Ovary (tissue), 10 donors: ENCODE measurements at places on chromosomes 6 and 20. TPM values are rescaled to one million over a fixed set of nuclear protein-coding genes. Genes with fewer than 3 reads are reported as not detected.
A peak's percentile ranks its signal among the peaks of the same experiment; 100 is the strongest.

Gene MEP1A
- polyA plus RNA-seq = not detected

Gene ANKRD66
- not detected for polyA plus RNA-seq

Gene PIGU
- 61.4 TPM for polyA plus RNA-seq

Gene OPRM1
- not detected for polyA plus RNA-seq

Gene DNAH8
- polyA plus RNA-seq = 0.02 TPM

Gene ACAT2
- polyA plus RNA-seq = 56.6 TPM

Gene ANGPT4
- polyA plus RNA-seq = 3.0 TPM

Gene SYCP2L
- polyA plus RNA-seq = 0.41 TPM

Gene MUC21
- not detected for polyA plus RNA-seq

Gene PRL
- 0.08 TPM for polyA plus RNA-seq

Gene MAP3K4
- 15.6 TPM for polyA plus RNA-seq

Gene CBLN4
- polyA plus RNA-seq = 0.77 TPM

Gene PAX1
- not detected for polyA plus RNA-seq

DNA sequence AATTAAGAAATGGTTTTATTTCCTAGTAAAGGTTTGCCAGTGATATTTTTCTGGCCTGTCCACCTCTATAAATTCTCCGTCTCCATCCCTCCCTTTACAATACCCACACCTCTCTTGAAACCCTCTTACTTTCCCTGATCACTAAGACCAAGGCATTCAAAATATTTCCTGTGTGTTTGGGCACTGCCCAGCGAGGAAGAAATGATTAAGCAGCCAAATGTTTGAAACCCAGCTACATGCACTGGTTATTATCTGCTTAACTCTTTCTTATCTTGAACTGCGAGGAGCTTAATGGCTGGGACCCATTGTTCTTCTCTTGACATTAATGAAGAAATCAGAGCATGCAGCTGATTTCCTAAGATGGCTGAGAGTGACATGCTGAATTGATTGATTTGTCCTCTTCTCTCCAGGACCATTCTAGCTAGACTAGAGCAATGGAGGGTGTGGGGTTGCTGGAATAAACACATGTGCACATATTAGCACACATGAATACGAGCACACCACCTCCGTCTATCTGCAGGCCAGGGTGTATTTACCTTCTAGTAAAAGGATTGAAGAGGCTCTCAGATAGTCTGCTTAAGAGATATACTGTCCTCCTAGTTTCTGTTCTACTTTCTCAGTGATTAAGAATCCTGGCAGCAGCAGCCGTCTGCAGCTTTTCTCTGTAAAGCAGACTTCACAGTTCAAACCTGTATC, 46.1 kb upstream of the PRDM1 start:
- no peak overlapping the region for H3K27ac ChIP-seq
- DNase-seq = no peak
- H3K4me3 ChIP-seq = no peak overlapping the region
- H3K4me1 ChIP-seq = no peaks in the 10 kb centered on the region
- no peaks in the 10 kb centered on the region for H3K27me3 ChIP-seq

- no peak for DNase-seq
- peaks cover 2% of the 10 kb centered on the region for H3K4me1 ChIP-seq
- no peak overlapping the region for H3K4me3 ChIP-seq
- no peak overlapping the region for H3K27ac ChIP-seq
- no peaks in the 10 kb centered on the region for H3K36me3 ChIP-seq
These were observed 2.3 kb upstream of the SOX18 start for GRCh38 chr20:64051561-64052325.

DNA sequence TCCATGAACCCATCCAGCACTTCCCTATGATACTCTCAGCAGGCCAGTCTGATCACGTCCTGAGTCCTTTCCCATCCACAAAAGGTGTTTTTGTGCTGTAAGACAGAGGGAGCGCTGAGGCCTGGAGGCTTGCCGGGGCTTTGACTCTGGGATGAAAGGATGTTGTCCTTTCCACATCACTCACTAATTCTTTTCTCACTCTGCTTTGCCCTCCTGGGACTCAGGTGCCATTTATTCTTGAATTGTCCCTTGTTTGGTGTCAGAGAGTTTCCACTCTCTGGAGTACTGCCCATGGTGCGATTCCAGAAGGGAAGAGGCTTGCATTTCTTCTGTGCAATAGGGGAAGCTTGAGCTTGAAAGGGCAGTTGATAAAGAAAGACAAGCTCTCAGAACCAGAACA, 15.3 kb upstream of the TUBB2B start:
- no peak overlapping the region for H3K4me3 ChIP-seq
- no peak for DNase-seq
- H3K4me1 ChIP-seq = no peaks in the 10 kb centered on the region
- no peak overlapping the region for H3K27ac ChIP-seq
- no peaks in the 10 kb centered on the region for H3K36me3 ChIP-seq

- no peak overlapping the region for H3K27ac ChIP-seq
- no peak overlapping the region for H3K4me3 ChIP-seq
- DNase-seq = no peak
- H3K27me3 ChIP-seq = no peaks in the 10 kb centered on the region
- H3K4me1 ChIP-seq = no peaks in the 10 kb centered on the region
- H3K36me3 ChIP-seq = no peaks in the 10 kb centered on the region
These were observed 114.4 kb upstream of the SLC22A23 start for GRCh38 chr6:3571250-3571681.

GRCh38 chr20:9968015-9968414, 66.8 kb upstream of the ANKEF1 start:
- no peaks in the 10 kb centered on the region for H3K27me3 ChIP-seq
- DNase-seq = no peak
- H3K4me1 ChIP-seq = no peaks in the 10 kb centered on the region
- H3K4me3 ChIP-seq = no peak overlapping the region
- H3K36me3 ChIP-seq = no peaks in the 10 kb centered on the region

DNA sequence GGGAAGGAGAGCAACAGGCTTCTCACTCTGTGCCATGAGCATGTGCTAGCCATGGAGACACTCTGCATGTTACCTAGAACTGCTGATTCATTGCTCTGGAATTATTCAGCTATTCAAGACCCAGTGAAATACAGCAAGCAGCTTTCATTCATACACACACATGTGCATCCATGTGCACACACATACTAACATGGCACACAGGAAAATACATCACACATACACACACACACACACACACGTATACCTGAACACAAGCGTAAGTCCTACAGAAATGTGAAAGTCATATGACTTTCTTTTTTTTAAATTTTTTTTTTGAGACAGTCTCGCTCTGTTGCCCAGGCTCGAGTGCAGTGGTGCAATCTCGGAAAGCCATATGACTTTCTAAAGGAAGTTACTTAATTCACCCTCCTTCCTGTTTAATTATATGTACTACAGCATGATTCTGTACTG, 108.2 kb upstream of the NFATC2 start:
- H3K27me3 ChIP-seq = no peaks in the 10 kb centered on the region
- H3K4me1 ChIP-seq = no peaks in the 10 kb centered on the region
- no peaks in the 10 kb centered on the region for H3K36me3 ChIP-seq
- H3K27ac ChIP-seq = no peak overlapping the region
- DNase-seq = no peak
- H3K4me3 ChIP-seq = no peak overlapping the region

DNA sequence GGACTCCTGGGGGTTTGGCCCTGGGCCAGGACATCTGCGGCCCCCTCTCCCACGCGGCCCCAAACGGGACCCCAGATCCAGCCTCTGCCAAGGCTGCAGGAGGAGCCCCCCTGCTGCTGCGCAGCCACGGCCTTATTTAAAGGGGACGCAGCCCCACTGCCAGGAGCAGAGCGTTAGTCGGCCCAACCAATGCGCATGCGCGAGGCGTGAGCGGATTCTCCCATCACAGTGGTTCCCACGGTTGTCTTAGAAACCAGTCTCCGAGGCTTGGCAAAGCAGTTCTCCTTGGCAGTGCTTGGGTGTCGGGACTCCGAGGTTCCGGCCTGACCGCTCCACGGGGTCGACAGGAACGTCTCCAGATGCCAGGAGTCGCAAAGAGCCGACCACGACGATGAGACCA, 288.3 kb upstream of the ZNF337 start:
- peak overlapping the region; percentile 13 for H3K4me3 ChIP-seq
- no peak overlapping the region for H3K27ac ChIP-seq
- peaks cover 3% of the 10 kb centered on the region for H3K4me1 ChIP-seq
- H3K36me3 ChIP-seq = no peaks in the 10 kb centered on the region

DNA sequence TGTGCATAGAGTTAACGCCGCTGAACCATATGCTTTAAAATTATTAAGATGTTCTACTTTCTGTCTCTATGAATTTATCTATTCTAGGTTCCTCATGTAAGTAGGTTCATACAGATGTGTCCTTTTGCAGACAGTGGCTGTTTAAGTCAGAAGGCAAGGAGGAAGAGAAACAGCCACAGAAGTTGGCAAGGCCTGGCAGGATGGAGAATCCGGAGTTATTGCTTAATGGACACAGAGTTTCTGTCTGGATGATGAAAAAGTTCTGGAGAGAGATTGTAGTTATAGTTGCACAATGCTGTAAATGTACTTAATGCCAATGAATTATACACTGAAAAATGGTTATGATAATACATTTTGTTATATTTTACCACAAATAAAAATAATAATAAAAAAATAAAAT, 283.6 kb upstream of the CNR1 start:
- no peak for DNase-seq
- no peaks in the 10 kb centered on the region for H3K4me1 ChIP-seq
- H3K4me3 ChIP-seq = no peak overlapping the region
- no peak overlapping the region for H3K27ac ChIP-seq
- no peaks in the 10 kb centered on the region for H3K27me3 ChIP-seq
- no peaks in the 10 kb centered on the region for H3K36me3 ChIP-seq

- H3K27ac ChIP-seq = no peak overlapping the region
- H3K36me3 ChIP-seq = no peaks in the 10 kb centered on the region
- no peak overlapping the region for H3K4me3 ChIP-seq
These were observed 54.1 kb upstream of the LY86 start for GRCh38 chr6:6534399-6534798.

GRCh38 chr6:167850782-167851181, 24.1 kb downstream of the AFDN start:
- no peaks in the 10 kb centered on the region for H3K27me3 ChIP-seq
- H3K4me3 ChIP-seq = no peak overlapping the region
- H3K4me1 ChIP-seq = no peaks in the 10 kb centered on the region
- no peak overlapping the region for H3K27ac ChIP-seq

DNA sequence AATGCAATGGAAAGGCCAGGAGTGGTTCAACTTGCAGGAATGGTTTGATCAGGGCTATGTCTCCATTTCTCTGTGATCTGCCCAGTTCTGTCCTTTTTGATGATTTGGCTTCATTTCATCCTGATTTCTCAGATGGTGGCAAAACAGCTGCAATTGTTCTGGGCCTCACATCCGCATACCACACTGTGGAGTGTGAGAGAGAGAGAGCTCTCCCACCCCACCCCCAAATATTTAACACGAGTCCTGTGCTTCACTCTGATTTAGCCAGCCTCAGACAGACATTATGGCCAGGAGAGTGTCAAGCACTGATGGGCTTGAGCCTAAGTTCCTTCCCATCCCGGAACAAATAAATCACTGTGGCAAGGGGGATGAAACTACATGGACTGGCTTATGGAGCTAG, 284.6 kb downstream of the CDC5L start:
- no peaks in the 10 kb centered on the region for H3K36me3 ChIP-seq
- DNase-seq = no peak
- no peak overlapping the region for H3K27ac ChIP-seq
- H3K27me3 ChIP-seq = no peaks in the 10 kb centered on the region

DNA sequence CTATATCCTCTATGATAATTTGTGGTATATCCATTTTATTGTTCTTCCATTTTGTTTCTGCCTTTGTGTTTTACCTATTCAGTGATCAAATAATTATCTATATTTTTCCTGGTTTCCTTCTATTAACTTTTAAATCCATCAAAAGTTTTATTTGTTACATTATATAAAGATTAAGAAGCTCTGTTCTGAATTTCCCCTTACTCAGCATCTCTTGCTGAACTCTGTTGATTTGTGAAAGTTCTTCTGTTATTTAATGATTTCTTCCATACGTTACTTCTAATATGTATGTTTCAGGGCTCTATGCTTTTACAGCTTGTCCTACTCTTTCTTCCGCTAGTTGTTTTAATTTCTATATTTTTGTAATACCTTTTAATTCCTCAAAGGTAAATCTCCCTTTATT, 87.1 kb downstream of the LIN28B start:
- H3K4me3 ChIP-seq = no peak overlapping the region
- no peaks in the 10 kb centered on the region for H3K27me3 ChIP-seq
- H3K27ac ChIP-seq = no peak overlapping the region
- H3K36me3 ChIP-seq = no peaks in the 10 kb centered on the region
- H3K4me1 ChIP-seq = no peaks in the 10 kb centered on the region
